ENCODE measurements at places on chromosomes 16 and 17.

DNA sequence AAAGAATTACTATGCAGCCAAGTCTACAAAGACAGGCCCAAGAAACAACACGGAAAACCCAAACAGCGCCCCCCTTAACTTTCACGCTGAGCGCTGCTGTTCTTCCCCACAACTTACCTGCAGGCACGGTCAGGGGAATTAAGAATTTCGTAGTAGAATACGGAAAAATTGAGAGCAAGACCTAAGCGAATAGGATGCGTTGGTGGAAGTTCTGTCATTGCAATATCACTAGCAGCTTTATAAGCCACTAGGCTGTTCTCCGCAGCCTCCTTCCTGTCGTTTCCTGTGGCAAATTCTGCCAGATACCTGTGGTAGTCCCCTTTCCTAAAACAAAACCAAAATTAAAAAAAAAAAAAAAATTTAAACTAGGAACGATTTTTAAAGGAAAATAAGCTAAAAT, 39.0 kb downstream of the YWHAE start:
- no peak for DNase-seq

DNA sequence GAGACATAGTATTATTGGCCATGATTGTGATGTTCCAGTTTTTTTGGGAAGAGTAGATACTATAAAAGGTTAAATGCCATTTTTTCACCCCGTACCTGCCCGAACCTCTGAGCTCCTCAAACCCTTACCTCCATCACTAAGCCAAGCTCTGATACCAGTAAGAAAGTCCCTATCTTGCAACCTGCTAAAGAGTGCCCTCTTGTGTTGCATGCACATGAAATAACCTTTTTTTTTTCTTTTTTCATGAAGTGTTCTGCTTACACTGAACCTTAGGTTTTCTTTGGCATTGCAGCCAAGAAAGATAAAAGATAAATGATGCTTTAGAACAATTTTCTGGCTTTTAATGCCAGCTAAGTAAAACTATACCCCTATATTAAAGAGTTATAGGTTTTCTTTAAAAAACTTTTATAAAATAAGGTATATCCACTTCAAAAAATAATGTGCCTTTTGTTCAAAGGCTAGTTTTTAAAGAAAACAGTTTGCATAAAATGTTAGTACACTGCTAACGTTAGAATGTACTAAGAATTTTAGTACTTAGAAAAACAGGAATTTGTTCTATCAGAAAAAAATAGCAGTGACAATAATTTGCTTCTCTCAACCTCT, 295.3 kb upstream of the PMFBP1 start:
- no peak for DNase-seq

- DNase-seq, result no peak
Observed at GRCh38 chr16:22692034-22692433, 121.9 kb upstream of the HS3ST2 start.

- DNase-seq, result no peak
Observed at GRCh38 chr17:64205804-64206203, 57.3 kb downstream of the TEX2 start.

DNA sequence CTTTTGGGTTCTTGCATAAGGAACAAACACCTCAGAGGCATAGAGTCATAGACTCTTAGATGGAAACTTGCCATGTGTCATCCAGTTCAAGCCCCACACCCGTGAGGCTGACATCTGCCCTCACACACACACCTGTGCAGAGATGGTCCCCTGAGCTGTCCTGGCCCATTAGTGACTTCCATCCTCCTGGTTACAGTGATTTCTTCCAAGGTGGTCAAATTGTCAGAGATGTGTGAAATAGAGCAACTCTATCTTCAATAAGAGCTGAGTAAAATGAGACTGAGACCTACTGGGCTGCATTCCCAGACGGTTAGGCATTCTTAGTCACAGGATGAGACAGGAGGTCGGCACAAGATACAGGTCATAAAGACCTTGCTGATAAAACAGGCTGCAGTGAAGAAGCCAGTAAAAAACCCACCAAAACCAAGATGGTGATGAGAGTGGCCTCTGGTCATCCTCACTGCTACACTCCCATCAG, 342.2 kb upstream of the TNRC6C start:
- no peak for DNase-seq

DNA sequence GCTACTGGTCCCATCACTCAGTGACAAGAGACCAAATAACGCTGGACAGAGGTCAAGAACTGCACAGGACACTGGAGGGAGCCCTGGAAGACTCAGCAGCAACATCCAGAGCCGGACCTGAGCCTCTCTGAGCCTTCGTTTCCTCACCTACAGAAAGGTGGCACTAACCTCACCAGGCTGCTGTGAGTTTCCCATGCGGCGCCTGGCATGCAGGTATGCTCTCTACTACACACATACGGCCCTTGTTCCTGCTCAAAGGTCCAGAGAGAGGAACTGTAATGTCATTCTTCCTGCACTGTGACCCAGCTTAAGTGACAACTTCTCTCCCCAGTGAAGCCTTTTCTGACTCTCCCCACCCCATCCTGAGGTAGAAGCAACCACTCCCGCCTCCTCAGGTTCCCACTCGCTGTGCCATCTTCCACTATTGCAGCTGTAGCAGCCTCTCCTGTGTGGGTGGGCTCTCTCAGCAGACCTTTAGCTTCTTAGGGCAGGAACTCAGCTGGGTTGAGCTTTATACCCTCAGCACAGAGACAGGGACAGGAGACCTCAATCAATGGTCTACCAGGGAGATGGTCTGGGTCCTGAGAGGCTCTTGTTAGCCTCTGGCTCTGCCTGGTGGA, 43.9 kb upstream of the SREBF1 start:
- no peak for DNase-seq

- no peak for DNase-seq
Observed at GRCh38 chr16:59330019-59330670, 596.0 kb upstream of the GOT2 start.

DNA sequence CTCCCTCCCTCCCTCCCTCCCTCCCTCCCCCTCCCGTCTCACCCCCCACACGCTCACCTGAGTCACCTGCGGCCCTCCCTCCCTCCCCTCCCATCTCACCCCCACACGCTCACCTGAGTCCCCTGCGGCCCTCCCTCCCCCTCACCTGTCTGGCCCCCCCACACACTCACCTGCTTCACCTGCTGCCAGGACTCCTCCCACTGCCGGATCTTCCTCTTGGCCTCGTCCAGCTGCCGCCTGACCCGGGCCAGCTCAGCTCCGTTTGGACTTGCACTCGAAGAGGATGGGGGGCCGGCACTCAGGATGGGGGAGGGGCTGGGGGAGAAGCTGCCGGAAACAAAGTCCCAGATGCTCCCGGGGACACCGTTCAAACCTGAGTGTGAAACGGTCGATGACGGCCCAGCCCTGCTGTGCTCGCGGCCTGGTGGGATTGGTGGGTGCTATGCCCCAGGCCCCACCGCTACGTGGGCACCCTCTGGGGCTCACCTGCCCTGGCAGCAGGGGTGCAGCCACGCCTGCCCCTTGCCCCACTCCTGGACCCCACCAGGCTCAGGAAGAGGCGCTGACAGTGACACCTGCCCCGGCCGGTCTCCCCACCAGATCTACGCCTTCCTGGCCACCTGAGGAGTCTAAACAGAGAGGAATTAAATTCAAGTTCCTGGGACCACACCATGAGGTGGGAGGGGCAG, 15.9 kb downstream of the GNPTG start:
- no peak for DNase-seq

- DNase-seq, result no peak
Observed at GRCh38 chr17:82149401-82150099, 51.5 kb upstream of the FASN start.

DNA sequence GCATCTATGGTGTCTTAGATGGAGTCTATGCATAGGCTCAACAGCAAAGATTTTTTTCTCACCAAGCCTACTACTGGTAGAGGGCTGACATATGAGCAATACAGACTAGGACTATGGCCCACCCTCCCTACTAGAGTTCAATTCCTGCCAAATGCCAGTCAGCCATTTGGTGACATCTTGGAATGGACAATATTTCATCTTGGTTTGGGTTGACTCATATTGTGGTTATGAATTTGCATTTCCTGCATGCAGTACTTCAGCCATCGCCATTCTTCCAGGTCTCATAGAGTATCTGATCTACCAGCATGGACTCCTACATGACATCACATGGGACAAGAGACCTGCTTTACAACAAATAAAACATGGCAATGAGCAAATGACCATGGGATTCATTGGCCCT, 778.1 kb upstream of the SOX9 start:
- no peak for DNase-seq

Data from T-helper 22 cell (primary cell).